ENCODE measurements at places on chromosomes 1 and 21.

- DNase-seq = no peak
These were observed 57.6 kb downstream of the DNM3 start for GRCh38 chr1:171898941-171899340.

DNA sequence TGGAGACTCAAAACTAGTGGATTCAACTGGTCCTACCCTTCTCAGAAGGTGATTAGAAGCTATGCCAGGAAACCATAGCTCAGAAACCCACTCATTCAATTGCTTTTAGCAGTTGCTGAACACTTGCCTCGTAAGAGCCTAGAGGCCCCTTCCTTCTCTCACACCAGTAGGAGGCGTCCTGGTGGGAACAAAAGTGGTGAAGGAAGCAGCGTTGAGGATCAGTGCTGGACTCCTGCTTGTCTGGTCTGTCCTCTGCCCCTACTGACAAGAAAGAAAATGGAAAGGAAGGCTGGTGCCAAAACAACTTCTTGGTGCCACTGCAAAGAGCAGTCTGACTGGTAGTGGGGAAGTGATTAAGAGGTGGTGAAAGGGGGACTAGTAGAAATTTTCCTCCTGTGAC lies 269.7 kb downstream of the LMO4 start:
- DNase-seq = no peak

DNA sequence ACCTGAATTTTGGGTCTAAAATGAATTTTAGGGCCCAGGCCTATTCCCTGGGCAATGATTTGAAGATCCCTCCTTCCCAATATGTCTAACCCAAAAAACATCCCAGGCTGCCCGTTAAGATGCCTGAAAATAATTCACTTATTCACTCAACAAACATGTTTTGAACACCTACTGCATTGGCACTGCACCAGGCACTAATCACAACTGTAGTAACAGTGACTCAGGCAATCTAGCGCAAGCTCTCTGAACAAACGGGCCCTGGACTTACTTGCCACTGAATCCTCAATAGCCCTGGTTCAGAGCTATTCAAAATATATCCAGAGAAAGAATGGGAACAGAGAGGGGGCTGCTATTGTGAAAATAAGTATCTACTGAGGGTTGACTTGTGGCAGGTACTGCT lies 4.2 kb downstream of the CD244 start:
- no peak for DNase-seq

GRCh38 chr1:181121498-181121897 lies 33.0 kb downstream of the IER5 start:
- no peak for DNase-seq

DNA sequence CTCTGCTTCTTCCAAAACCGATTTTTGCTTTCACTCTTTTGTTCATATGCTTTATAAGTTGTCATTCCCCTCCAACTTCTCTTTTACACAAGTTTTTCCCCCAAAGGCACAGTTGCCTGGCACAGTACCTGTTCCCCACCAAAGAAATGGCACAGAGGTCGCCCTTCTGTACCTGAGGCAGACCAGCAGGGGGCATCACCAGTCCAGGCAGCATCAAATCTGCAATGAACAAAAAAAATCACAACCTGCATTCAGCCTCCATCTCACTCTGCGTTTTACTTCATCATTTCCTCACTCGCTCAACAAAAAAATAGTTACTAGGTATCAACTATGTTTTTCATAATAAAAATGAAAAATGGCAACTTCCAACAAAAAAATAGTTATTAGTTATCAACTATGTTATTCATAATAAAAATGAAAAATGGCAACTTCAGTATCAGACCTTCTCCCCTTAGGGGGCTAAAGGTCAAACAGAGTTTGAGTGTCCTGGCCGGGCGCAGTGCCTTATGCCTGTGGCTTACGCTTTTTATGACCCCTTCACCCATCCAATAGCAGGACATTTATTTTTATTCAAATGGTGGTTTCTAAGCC lies 4.1 kb downstream of the EIF2D start:
- DNase-seq = no peak

GRCh38 chr21:17784604-17785402 lies 34.4 kb downstream of the C21orf91 start:
- DNase-seq = no peak

DNA sequence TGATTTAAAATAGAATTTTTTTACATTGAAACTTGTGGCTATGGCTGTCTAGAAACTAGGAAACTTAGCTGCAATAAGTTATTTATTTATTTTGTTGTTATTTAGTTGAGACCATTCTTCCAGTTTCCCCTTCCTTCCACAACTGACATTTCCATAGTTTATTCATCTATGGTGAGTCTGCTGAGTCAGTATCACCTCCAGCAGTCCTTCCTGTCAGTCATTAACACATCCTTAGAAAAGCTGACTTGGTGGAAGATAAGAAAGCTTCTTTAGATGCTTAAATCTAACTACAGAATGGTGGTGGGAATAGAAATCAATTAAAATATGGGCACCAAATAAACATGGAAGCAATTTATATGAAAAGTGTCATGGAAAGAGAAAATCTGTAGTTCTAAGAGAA lies 714.0 kb downstream of the RWDD3 start:
- DNase-seq = no peak

- no peak for DNase-seq
These were observed 14.7 kb downstream of the OBSCN start for GRCh38 chr1:228222548-228222947.

- DNase-seq = no peak
These were observed 97.6 kb downstream of the NAV1 start for GRCh38 chr1:201636510-201636971.

DNA sequence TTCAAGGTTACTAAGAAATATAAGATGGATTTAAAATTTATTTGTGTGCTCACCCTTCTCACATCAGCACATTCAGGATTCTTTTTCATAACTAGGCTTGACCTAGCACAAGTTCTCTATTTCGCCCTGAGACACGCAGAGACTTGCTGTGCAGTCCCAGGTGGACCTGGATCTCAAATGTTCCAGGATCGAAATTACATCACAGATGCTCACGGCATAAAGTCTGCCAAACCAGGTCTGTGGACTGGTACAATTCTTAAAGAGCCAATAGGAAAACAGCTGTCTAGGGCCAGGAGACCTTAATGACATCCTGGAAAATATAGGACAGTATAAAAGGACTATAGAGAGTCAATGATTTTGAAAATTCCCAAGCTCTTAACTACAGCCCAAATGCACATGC lies 2.2 kb downstream of the PGBD5 start:
- DNase-seq = no peak

- DNase-seq = peak; percentile 53
These were observed at the start of gene KIAA0040 for GRCh38 chr1:175192630-175193526. Gene KIAA0040, minus strand, starts transcription at chr1:175192776. Its CDS starts 31,763 bp downstream, at chr1:175161013.

- DNase-seq = no peak
These were observed 769 bp downstream of the GALE start for GRCh38 chr1:23799570-23800399.
